Fibroblast of the aortic adventitia (primary cell): ENCODE measurements at places on chromosomes 12 and 14.

- no peak for DNase-seq
These were observed 2.9 kb upstream of the HSP90AA1 start for GRCh38 chr14:102089621-102090343.

- DNase-seq: no peak
These were observed 50.3 kb downstream of the BAZ1A start for GRCh38 chr14:34824826-34825225.

DNA sequence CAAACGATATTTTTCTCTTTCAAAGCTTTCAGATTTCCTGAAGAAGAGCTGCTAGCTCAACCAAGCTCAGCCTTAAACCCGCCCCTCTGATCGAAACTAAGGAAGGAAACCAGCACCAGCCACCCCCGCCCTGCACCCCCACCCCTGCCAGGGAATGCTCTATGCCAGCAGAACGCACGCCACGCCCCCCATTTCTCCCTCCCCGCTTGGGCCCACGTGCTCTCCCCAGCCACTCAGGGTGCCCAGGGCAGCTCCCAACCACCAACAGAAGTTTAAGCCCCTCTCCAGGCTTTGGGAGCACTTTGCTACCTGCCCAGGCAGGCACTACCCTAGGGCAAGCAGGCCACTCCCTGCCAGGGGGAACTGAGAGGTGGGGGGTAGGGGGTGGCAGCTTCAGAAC, 18.8 kb upstream of the KRT78 start:
- no peak for DNase-seq

DNA sequence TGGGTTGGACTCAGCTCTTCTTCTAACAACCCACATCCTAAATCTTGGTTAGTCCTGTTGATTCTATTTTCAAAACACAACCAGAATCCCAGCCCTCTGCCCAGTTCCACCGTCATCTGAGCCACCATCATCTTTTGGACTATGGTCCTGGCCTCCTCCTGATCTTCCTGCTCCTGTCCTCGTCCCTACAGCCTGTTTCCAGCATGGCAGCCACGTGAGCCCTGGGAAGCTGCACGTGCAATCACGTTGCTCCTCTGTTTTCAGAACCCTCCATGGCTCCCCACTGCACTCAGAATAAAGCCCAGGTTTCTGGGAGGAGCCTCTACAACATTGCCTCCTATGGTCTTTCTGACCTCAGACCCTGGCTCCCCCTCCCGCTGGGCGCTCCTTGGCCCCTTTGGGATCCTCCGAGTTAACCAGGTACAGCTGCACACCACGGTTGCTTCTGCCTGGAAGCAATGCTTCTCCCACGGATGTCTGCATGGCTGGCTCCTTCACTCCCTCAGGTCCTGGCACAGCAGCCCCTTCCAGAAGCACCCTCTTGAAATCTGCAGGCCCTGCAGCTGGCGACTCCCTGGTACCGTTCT, 44.5 kb downstream of the BEGAIN start:
- no peak for DNase-seq

- DNase-seq: peak; percentile 87
These were observed 6.9 kb upstream of the NTS start for GRCh38 chr12:85866986-85867776.

DNA sequence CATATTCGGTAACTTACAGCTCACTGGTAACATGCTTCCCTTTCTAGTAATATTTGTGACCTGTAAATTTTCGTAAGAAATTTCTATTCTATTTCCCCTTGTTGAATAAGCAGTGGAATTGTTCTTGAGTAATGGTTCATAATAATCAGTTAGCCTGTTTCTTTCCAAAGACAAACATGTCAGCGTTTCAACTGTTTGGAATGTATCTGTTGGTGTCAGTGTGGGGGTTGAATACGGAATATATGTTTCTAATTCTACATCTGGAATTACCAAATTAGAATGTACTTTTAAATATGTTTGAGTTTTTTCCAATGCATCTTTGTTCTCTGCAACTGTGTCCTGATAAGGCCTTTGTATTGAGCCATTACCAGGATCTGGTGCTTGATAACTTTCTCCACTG, 2.0 kb downstream of the BBS10 start:
- DNase-seq: peak; percentile 54

DNA sequence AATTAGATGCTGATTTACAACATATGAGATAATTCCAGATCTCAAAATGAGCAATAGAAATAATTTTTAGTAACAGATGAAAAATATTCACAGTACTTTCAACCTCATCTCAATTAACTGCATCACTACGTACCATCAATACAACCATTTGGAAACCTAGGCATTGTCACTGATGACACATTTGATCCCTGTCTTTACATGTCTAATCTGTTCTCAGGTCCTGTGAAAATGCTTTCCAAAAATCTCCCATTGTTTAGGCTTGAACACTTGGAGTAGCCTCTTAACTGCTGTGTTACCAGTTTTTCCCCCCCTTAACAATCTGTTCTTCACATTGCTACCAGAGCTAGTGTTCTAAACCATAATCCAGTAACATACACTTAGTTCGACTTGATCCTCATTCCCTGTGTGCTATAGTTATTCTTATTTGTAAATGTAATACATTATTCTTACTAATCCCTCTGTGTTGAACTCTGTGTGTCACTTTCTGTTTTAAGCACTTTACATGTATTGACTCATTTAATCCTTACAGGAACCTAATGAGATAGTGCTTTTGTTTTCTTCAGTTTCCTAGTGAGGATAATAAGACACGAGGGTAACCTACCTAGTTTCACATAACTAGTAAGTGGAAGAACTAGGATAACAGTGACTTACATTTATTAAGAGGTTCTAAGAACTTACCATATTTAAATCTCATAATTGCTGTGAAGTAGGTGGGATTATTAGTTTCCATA, 41.7 kb downstream of the LARP4 start:
- DNase-seq: no peak

- no peak for DNase-seq
These were observed 53.0 kb downstream of the PKP2 start for GRCh38 chr12:32843528-32844095.

DNA sequence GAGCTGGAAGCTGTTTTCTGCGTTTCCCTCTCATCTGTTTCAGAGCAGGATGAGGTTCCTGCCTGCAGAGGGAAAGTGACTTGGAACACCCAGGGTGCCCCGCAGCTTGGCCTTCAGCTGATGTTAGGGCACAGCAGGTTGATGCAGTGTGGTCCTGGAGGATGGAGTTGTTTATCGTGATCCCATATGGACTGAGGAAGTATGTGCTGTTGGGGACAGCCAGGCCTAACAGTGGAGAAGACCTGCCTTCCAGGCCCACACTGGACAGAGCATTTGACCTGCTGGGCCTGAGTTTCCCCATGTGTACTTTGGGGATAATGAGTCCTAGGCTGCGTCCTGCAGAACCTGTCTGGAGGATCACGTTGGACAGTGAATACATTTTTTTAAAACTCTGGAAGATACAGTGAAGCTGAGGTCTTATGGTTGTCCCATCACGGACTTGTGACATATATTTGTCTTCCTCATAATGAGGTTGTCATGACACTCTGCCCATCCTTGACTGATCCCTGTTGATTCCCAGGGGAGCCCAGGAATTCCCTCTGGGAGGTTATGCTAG, 12.8 kb downstream of the SERPINA1 start:
- DNase-seq: no peak

GRCh38 chr14:48275301-48275700, 599.9 kb upstream of the MDGA2 start:
- DNase-seq: no peak

DNA sequence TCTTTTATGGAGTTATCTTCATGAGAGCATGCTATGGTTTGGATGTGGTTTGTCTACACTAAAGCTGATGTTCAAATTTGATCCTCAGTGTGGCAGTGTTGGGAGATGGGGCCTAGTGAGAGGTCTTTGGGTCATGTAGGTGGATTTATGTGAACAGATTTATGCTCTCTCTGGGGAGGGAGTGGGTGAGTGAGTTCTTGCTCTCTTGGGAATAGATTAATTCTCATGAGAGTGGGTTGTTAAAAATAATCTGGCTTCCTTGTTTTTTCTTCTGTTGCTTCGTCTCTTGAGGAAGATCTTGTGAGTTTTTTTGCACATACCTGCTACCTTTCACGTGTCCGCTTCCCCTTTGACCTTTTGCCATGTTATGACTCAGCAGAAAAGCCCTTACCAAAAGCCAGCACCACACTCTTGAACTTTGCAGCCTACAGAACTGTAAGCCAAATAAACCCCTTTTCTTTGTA, 20.5 kb downstream of the DERA start:
- no peak for DNase-seq

DNA sequence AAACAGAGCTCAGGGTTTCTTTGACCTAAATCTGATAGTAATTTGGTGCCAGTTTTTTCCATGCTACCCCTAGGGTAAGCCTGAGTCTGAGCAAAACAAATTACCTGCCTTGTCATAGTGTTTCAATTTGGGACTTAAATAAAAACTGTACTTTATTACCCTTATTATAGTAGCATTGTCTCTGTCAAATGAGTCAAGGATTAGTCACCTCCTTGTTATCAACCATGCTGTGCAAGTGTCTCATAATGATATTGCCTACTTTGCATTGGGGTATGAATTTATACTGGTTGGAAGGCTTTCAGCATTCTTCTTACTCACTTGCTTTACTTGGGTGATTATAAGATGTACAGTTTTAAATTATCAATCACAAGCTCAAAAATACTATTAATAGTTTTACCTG, 380.0 kb downstream of the LRFN5 start:
- peak; percentile 62 for DNase-seq

GRCh38 chr14:22314183-22314820, 274.7 kb downstream of the DAD1 start:
- DNase-seq: peak; percentile 62

GRCh38 chr12:95083938-95084337, 10.5 kb upstream of the NR2C1 start:
- peak; percentile 90 for DNase-seq

- DNase-seq: no peak
These were observed 650.0 kb downstream of the FLRT2 start for GRCh38 chr14:86179980-86180379.
